ENCODE measurements at places on chromosomes 2 and 18.
A peak's percentile ranks its signal among the peaks of the same experiment; 100 is the strongest.

DNA sequence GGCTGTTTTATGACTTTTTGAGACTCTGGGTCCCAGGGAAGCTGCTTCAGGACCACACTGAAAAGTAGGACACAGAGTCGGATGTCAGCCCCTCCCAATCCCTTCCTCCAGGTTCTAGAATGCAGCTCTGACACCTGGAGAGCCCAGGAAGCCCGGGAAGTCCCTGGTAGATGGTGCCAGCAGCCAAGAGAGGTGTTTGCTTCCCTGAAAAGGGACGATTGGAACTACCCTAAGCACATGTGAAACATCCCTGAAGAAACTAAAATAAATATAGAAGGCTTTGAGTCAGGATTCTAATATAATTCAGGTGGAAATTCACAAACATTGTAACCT is 163.2 kb upstream of the CYRIA start:
- DNase-seq, result no peak

DNA sequence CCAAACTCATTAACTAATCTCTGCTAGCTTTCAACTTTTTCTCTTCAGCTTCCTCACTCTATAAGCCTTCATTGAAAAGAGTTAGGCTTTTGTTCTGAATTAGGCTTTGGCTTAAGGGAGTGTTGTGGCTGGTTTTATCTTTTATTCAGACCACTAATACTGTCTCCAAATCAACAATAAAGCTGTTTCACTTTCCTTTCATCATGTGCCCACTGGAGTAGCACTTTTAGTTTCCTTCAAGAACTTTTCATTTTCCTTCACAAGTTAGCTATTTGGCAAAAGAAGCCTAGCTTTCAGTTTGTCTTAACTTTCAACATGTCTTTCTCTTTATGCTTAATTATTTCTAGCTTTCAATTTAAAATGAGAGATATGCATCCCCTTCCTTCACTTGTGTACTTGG is 271.7 kb upstream of the FSIP2 start:
- no peak for DNase-seq

DNA sequence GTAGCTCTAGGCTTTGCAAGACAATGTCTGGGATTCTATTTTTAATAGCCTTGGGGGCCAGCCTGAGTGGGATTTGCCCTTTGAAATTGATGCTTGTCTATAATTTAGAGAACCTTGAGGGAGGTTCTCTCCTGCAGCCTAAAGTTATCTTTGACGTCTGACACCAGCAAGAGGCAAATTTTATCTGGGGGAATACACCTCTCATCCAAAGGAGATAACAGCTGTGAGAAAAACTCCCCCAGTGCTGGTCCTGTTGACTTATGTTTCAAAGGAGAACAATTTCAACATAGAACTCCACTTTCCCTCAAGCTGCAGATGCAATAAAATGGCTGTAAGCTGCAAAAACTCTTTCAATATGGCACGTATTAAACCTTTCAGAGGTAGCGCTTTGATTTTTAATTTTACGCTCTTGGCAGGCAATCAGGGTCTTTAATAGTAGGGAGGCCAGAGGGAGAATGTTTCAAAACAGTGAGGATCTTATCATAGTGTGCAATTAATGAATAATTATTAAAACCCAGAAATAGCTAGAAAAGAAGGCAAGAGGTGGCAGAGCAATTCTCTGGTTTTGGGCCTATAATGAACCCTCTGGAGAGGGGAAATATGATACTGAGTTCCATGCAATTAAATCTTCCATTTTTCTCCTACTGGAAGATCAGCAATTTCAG is 62.4 kb downstream of the LYPD1 start:
- peak; percentile 87 for DNase-seq

GRCh38 chr2:112803691-112804521 is 19.6 kb upstream of the IL1A start:
- DNase-seq, result no peak

DNA sequence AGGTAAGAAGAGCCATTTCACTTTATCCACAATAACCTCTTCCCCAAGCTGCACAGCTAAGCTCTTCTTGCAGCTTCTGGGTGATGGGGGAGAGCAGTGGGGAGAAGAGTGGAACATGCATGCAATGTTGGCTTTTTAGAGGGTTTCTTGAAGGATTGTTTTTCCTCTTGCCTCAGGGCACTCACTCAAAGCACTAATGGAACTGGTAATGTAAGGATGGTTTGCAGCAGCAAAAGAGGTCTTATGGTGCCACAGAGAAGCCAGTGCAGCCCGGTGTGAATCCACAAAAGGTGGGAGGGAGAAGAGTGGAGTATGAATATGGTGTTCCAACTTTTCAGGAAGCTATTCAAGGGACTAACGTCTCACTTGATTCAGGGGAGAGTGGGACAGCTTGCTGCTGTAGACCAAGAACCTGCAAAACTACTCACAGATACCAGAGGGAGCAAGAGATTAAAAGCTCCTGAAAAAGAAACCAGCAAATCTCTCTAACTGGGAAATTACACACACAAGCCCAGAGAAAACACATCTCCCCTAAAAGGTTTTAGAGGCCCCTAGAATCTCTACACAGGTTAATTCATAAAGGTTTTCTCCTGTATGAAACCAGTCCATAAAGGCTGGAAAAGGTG is 116.4 kb downstream of the CHN1 start:
- no peak for DNase-seq

DNA sequence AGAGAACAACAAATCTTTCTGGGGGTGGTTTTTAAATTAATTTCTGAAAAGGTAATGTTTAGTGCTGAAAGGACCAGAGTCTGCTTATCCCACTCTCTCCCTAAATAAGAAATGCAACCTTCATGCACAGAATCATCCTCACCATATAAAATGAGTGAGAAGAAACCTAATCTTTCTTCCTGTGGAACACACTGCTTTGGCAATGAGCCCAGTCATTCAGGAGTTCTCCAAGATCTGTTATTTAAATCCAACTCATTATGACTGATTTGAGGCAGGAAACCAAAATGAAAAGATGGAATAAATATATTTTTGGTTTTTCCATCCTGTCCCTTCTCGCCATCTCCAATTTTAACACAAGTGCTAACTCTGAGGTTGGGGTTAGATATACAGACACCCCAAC is 228.3 kb downstream of the SRBD1 start:
- DNase-seq, result no peak

DNA sequence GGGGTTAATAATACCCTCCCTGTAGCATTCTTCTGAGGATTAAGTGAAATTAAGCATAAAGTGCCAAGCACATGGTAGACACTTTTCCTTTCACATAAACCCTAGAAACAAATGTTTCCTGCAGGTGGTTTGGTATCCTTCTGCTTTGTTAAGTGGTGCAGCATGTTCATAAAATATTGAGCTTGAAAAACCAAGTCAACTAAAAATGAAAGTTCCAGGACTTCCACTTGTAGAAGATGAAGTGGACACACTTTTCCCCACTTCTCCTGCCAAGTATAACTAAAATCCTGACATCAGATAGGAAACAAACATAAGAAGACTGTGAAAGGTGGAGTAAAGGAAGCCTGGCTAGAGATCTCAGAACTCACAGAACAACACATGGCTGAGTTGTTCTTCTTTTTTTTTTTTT is 90.5 kb downstream of the COLEC12 start:
- DNase-seq, result no peak

GRCh38 chr2:222736301-222736700 is 64.8 kb downstream of the MOGAT1 start:
- no peak for DNase-seq

DNA sequence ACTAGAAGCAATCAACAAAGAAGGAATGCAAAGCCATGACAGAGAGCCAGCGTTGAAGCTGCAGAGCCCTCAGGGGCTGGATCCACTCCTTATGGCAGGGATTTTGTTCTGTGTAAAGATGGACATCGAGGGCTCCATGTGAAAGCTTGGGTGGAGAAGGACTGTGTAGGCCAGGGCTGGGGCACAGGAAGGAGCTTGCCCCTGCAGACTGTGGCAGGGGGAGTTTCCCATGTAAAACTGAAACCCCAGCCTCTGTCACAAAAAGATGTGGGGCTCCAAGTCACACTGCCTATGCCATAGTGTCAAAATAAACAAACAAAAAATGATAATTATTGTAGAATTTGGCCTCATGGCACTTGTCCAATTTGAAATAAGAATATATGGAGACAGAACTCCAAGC is 408.7 kb upstream of the HS6ST1 start:
- DNase-seq, result no peak

DNA sequence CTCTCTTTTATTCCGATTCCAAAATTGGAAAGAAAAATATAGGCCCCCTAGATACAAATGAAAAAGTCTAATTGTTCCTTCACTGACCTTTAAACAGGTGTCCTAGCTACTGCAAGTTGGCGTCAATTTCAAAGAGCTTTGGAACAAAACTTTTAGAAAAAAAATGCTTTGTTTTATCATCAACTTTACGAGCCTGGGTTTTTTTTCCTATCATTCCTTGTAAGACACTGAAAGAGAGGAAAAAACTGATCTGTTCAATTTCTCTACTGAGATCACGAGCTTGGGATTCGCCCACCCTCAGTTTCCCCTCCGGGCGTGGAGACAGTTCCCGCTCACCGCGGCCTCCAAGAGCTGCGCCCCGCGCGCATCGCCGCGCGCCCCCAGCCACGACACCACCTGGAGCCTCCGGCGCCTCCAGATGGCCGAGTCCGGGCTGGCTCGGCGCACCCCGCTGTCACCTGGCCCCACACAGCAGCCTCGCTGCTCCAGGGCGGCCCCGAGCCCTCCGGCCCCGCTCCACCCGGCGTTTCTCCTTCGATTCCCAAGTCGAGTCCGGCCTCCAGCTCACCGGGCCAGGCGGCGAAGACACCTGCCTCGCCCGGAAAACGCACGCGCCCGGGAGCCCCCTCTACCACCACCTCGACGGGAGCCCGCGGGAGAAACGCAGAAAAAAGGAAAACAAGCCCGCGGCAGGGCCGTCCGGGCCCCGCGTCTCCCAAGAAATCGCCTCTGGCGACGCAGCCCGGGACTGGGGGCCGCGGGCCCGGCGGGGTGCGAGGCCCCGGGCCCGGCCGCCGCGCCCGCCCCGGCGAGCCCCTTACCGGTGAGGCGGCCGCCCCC is 656 bp downstream of the TBC1D8 start:
- peak; percentile 40 for DNase-seq

GRCh38 chr2:191543708-191544107 is 134.2 kb upstream of the NABP1 start:
- no peak for DNase-seq

DNA sequence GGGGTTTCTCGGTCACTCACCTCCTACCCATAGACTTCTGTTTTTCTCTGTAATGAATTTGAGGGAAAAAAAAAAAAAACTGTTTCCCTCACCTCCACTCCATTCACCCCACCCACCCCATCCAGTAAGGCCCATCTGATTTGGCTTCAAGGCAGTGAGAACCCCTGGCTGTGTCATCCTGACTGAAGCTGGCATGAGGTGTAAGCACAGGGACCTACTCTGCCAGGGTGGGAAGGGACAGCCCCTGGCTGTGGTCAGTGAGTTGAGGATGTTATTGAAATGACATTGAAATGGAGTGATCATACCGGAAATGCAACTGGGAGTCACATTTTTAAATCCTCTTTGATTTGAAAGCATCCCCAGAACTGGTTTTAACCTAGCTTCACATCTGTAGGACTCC is 19.1 kb upstream of the BCL2L11 start:
- DNase-seq, result no peak

GRCh38 chr2:176074919-176075425 is 8.8 kb downstream of the EVX2 start:
- DNase-seq, result no peak

DNA sequence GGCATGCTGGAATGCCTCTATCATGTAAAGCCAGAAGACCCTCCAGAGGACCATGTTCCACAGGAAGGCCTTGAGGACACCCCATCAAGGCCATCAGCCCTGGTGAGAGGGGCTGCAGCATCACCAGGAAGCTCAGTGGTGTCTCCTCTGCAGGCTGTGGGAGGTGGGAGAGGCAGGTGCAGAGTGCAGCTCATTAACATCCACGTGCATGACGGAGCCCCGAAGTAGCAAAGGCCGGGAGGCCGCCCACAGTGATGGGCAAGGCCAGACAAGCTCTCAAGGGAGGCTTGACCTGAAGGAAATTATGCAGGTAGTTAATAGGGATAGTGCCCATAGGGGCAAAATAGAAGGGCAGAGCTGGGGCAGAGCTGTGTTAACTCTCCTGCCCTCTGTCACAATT is 30.3 kb upstream of the SMCHD1 start:
- DNase-seq, result no peak

- DNase-seq, result no peak
These were observed 84.7 kb downstream of the EHD3 start for GRCh38 chr2:31318361-31319336.

DNA sequence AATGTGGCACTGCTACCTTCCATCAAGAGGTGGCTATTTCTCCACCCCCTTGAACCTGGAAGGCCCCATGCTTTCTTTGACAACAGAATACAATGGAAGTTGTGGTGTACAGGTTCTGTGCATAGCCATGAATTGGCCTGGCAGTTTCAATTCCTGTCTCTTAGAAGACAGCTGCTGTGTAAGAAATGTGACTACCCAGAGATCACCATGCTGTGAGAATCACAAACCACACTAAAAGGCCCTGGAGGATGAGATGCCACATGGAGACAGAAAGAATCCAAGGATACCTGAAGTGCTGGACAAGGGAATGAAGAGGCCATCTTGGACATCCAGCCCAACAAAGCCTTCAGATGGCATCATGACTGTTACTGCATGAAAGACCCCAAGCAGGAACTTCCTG is 47.7 kb upstream of the EHBP1 start:
- no peak for DNase-seq

GRCh38 chr2:184599054-184599871 is 934 bp downstream of the ZNF804A start:
- DNase-seq, result peak; percentile 51

GRCh38 chr2:129772190-129772579 is 207.3 kb upstream of the RAB6C start:
- no peak for DNase-seq

- DNase-seq, result no peak
These were observed 133.4 kb upstream of the RND3 start for GRCh38 chr2:150620855-150621254.

- DNase-seq, result no peak
These were observed 883.3 kb downstream of the NRXN1 start for GRCh38 chr2:50148632-50149031.

GRCh38 chr2:29165362-29166241 is 50.4 kb downstream of the CLIP4 start:
- no peak for DNase-seq

DNA sequence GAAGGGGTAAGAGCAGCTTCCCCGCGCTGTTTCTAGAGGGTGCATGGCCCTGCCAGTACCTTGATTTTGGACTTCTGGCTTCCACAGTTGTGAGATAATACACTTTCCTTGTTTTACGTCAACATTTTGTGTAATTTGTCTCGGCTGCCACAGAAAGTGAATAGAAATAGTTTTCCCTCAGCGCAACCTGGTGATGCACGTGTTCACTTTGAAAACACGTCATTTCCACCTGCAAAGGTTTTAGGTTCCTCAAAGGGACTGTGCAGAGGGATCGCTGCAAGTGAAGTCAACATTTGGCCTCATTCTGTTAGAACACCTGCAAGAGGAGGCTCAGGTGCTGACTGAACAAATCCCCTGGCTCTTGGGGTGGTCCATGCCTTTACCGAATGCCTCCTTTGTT is 71.7 kb downstream of the LONRF2 start:
- no peak for DNase-seq

All from brain (organoid and tissue), 16 donors.